ENCODE measurements at places on chromosomes 2 and 18. TPM values are rescaled to one million over a fixed set of nuclear protein-coding genes. Genes with fewer than 3 reads are reported as not detected.
A peak's percentile ranks its signal among the peaks of the same experiment; 100 is the strongest.

- no peak for DNase-seq
These were observed 49.9 kb upstream of the HS6ST1 start for GRCh38 chr2:128368437-128369107.

DNA sequence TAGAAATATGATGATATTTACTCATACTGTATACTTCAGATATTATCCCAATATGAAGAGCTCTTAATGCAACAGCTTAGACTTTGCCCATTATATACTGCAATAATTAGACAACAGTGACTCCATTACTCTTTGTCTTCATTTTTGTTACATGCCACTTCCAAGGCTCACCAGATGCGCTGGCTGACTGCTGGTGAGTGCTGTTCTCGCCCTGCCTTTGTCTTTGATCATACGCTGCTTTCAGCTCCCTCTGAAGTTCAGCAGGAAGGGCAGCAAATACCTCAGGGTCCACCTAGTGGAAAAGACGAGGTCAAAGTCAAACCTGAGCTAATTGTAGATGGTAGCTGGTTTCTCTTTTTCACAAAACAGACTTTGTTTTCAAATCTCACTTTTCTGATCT lies 66.3 kb downstream of the EIF5B start:
- no peak for DNase-seq

- no peak for DNase-seq
These were observed 160.4 kb downstream of the AGAP1 start for GRCh38 chr2:235654103-235654813.

DNA sequence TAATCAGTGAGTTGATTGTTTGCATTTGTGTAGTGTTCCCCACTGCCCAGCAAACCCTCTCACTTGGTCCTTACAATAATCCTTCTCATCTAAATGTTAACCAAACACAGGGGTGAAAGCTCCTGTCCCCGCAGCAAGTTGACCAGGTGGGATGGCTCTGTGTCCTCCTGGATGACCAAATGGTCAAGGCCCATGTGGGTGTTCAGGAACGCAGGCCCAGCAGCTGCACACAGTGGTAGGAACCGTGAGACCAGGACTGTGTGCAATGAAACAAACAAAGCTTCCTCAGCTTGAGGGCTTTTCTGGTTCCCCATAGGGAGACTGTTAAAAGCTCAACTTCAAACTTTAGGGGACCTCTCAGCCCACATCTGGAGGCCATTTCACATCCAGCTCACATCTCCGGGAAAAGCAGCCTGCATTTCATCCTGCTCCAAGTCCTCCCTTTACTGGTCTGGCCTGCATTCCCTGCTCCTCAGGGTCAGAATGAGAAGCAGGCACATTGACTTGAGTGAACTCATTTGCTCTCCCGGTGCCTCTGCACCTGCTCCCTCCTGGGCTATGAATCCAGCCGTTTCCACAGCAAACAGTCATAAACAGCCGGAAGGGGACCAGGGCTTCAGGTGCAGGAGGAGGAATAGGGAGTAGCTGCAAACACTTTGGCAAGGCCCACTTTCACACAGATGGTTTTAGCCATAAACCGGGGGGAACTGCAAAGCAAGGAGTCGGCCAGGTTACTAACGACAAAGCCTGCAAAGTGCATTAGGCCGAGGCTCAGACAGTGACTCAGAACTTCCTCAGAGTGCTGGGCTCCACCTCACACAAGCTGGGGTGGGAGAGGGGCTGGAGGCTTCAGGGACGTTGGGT lies 144.7 kb downstream of the CAPN13 start:
- DNase-seq = no peak

DNA sequence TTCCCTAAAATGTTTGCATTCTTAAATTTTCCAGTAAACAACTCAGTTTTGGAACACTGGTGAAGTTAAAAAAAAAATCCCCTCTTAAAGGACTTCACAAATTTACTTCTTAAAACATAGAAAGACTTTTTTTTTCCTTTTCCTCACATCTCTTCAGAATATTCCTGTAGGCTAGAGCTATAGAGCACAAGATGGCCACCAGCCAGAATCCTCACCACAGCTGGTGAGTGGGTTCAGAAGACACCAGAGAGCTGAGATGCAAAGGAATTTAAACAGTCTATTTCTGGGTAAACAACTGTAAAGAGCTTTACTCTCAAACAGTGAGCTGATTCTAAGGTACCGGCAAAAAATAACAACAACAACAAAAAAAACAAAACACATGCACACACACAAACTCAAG lies 252.8 kb downstream of the LRP1B start:
- peak; percentile 1 for DNase-seq

DNA sequence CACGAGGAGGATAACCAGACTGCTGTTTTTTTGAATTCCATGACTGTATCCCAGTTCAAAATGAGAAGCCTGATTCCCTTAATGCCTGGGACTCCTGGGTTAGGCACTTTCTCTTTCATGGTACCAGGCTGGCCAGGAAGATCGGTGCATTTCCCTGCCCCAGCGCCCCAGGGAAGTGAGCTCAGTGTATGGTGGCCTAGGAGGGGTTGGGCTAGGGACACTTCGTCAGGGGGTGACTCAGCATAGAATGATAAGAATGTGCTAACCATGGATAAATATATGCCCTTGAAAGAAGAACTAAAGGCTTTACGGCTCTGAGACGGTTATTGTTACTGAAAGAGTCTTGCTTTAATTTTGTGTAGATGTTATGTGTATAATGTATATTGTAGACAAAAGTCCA lies 27.5 kb upstream of the FAM237A start:
- no peak for DNase-seq

- DNase-seq = peak; percentile 55
These were observed at the start of gene CREG2 for GRCh38 chr2:101387151-101387834. CREG2 (minus strand) TSS chr2:101387503; CDS start chr2:101387457, 46 bp downstream.

- DNase-seq = no peak
These were observed 21.7 kb downstream of the ASPRV1 start for GRCh38 chr2:69939722-69940121.

DNA sequence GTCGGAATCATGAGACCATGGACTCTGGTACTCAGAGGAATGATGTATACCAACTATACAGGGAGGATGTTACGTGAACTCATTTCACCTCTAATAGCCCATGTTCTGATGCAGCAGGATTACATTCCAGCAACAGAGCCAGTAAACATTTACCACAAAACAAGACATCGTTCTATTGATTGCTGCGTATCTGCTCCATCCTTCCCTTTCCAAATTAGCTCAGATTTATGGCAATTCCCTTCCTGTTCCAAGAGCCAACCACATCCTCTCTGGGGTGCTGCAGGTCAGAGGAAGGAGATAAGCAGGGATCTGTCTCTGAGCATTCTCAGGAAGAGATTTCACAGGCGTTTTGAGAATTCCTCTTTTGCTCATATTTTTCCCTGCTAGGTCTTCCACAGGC lies 98.3 kb downstream of the KLF7 start:
- DNase-seq = no peak

- peak; percentile 23 for DNase-seq
These were observed 50.3 kb upstream of the FOSL2 start for GRCh38 chr2:28342081-28342967.

- DNase-seq = no peak
These were observed 92.4 kb upstream of the ACAA2 start for GRCh38 chr18:49905771-49906170.

- peak; percentile 87 for DNase-seq
These were observed 199.6 kb downstream of the HRH4 start for GRCh38 chr18:24659827-24660720.

DNA sequence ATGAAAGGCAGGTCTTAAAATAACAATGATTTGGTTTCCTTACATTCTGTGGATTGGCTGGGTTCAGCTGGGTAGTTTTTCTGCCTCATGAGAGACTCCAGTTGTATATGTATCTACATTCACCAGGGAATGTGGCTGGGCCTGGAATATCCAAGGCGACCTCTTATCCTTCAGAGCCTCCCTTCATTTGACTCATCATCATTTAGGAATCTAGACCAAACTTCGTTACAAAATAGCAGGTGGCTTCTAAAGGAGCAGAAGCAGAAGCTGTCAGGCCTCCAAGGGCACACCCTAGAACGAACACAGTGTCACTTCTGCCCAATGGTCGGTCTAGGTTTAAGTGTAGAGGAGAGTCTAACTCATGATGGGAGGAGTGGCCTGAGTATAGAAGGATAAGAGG lies 204.2 kb downstream of the EN1 start:
- no peak for DNase-seq

DNA sequence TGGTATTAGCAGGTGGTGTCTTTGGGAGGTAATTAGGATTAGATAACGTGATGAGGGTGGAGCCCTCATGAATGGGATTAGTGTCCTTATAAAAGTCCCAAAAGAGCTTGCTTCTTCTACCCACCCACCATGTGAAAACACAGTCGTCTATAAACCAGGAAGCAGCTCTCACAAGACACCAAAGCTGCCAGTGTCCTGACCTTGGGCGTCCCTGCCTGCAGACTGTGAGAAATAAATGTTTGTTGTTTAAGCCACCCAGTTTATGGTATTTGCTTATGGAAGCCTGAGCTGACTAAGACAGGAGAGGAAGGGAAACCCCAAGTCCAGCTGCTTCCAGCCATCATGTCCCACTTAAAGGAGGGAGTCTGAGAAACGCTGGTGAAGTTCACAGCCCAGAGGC lies 13.6 kb downstream of the ADI1 start:
- DNase-seq = no peak

GRCh38 chr2:162126111-162126519 lies 25.9 kb downstream of the GCG start:
- no peak for DNase-seq

- DNase-seq = no peak
These were observed 25.6 kb upstream of the CASP8 start for GRCh38 chr2:201234663-201235135.

- DNase-seq = no peak
These were observed 40.6 kb downstream of the ACTR3 start for GRCh38 chr2:113930448-113930847.

DNA sequence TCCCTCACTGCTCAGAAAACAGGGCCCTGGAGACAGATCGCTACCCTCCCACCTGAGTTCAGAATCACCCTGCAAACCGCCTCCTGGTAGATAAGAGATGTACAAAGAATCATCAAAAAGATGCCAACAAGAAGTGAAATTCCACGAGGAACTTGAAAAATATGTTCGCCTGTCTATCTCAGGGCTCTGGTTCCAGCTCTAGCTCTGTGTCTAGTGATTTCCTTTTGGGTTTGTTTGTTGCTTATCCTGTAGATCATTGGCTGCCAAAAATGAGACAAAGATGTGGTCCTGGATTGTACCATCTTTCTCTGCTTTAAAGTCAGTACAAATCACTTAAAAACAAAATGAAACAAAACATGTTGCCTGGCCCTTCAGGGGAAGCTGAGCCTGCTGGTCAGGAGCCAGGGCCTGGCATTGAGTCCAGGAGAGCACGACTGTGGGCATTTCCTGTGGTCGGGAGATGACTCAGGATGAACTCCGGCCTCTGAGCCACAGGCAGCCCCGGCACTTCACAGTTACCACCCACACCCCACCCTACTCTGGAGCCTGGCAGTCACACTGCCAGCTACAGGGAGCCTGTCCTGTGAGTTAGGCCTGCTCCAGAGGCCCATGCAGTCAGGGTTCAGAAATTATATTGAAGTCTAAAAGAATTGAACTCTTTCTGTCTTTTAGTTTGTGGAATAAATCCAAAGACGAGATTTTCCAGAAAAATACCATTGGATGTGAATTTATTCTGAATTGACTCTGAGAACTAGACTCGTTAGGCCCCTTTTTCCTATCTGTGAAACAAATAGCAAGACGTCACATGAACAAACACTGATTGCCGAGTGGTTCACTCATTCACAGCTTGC lies 8.0 kb upstream of the ITGB6 start:
- DNase-seq = no peak

DNA sequence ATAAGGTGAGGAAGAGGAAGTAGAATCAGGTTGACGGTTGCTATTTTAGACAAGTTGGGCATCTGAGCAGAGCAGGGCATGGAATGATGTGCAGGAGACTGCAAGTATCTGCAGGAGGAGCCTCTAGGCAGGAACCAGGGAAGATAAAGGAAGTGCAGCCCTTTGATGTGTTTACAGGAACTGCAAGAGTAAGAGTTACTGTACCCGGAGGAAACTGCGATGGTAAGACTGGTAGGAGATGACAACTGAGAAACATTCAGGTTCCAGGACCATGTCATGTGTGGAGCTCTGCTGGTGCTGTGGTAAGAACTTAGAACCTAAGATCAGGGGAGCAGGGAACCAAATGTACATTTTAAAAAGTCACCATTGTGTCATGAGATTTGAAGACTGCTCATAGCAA lies 134.3 kb upstream of the STON1 start:
- DNase-seq = no peak

DNA sequence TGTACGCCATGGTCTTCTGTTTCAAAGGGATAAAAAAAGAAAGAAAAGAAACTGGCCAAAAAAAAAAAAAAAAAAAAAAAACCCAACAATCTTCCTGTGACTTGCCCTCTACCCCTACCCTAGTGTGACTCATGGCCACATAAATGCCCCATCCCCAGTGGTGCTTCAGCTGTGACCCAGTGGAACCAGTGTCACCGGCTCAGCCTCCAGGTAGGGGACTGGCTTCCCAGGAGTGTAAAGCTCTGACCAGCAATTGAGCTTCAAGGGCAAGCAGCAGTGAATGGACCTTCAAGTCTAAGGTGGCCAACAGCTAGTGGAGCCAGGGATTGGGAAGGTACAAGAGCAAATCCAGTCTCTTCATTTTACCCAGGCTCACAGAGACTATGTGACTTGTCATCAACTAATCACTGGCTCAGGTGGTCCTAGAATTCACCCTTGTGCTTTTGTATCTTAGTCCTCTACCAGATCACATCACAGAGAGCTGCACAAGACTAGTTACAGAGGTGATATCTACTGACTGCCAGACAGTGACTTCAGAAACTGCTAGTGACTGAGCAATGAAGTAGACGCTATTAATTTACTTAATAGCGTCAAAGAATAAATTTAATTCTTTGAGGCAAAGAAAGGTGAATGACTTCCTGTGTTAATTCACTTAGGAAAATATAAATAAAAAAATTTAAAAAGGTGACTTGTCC lies 1.3 kb upstream of the TGFBRAP1 start:
- no peak for DNase-seq

GRCh38 chr2:59232394-59233165 lies 991.5 kb upstream of the FANCL start:
- DNase-seq = no peak

- DNase-seq = no peak
These were observed 27.2 kb downstream of the MARCO start for GRCh38 chr2:118968961-118969733.

- peak; percentile 31 for DNase-seq
These were observed 259.1 kb upstream of the RBMS1 start for GRCh38 chr2:160752475-160753330.

CTAGE1 gene
- not detected for polyA plus RNA-seq

NAT8 gene
- 1.4 TPM for polyA plus RNA-seq

TTN gene
- polyA plus RNA-seq = 2.2 TPM

SPC25 gene
- 10.3 TPM for polyA plus RNA-seq

YPEL5 gene
- polyA plus RNA-seq = 99.9 TPM

ASB18 gene
- 0.18 TPM for polyA plus RNA-seq

AMER3 gene
- polyA plus RNA-seq = 0.06 TPM

PTGR3 gene
- polyA plus RNA-seq = 48.4 TPM

ITPRIPL1 gene
- polyA plus RNA-seq = 4.8 TPM

POMC gene
- 3.9 TPM for polyA plus RNA-seq

CYBRD1 gene
- polyA plus RNA-seq = 131 TPM

GAL3ST2 gene
- 0.33 TPM for polyA plus RNA-seq

CYP27C1 gene
- 13.0 TPM for polyA plus RNA-seq

CCDC74B gene
- polyA plus RNA-seq = 4.0 TPM

CHMP1B gene
- 38.1 TPM for polyA plus RNA-seq

SLC5A7 gene
- polyA plus RNA-seq = 0.16 TPM

FLACC1 gene
- 4.1 TPM for polyA plus RNA-seq
